ENCODE measurements at places on chromosomes 6 and 20.

- DNase-seq: no peak
These were observed 26.5 kb upstream of the SMOC2 start for GRCh38 chr6:168414336-168415097.

- DNase-seq: no peak
These were observed 168.6 kb upstream of the GGTLC1 start for GRCh38 chr20:24157213-24157612.

- no peak for DNase-seq
These were observed 291.6 kb downstream of the MAFB start for GRCh38 chr20:40397467-40397866.

GRCh38 chr6:144153260-144153659 lies 2.9 kb downstream of the STX11 start:
- DNase-seq: no peak

DNA sequence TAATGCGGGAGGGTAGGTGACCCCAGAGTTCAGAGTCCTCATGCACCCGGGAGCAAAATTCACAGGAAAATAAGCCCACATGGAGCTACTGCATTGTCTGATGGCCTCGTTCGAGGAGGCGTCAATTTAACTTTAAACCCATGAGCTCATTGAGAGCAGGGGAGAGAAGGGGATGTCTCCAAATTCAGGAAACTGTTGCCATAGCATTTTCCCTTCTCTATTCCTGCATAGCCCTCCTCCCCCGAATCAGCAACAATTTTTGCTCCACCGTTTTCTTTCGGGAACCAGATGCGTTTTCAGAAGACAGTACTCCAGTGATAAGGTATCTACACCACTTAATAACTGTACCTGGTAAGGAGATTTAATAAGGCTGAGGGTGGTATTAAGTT lies 324 bp upstream of the LAMP5 start:
- DNase-seq: no peak

DNA sequence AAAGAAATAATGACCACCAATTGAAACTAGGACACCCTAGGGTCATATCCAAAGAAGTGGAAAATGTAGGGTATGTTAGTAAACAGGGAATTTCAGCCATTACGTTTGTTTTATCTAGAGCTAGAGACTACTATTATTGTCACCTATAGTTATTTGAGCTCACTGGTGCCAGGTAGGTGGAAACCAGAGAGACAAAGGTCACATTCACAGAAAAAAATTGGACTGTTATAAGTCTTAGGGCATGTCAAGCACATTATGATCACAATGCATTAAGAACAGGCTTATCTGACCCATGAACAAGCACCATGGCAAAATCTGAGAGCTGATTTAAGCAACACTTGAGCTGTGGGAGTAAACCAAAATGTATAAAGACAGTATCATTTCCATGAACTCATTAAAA lies 530.1 kb upstream of the CITED2 start:
- no peak for DNase-seq

GRCh38 chr20:36929290-36929689 lies 22.2 kb downstream of the SAMHD1 start:
- DNase-seq: no peak
